ENCODE measurements at places on chromosomes 6 and 20.

- no peak for DNase-seq
Measured at GRCh38 chr6:157280947-157281346, 42.4 kb downstream of the TMEM242 start.

DNA sequence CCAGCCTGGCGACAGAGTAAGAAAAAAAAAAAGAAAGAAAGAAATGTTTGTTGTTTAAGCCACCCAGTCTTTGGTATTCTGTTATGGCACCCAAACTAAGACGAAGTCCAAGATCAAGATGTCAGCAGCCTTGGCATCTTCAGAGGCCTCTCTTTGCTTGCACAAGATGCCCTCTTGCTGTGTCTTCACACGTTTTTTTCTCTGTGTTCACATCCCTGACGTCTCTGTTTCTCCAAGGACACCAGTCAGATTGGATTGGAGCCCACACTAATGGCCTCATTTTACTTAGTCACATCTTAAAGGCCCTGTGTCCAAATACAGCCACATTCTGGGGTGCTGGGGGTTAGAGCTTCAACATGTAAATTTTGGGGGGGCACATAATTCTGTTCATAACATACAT is 380.9 kb downstream of the GJA1 start:
- DNase-seq = no peak

DNA sequence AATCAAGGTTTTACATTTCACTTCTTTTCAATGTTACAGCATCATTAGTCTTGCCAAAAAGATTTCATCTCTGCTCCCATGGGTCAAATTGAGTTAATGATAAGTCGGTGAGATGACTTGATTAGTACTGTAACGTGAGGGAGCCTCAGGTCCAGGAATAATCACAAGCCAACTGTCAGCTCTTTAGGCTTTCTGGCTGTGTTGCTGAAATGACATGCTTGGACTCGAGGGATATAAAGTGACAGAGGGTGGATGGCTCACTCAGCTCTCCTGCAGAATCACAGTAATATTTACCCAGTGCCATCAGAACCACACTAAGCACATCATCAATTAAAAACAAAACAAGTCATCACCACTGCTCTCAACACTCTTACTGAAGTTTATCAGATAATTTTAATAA is 196.2 kb upstream of the THEMIS start:
- no peak for DNase-seq

DNA sequence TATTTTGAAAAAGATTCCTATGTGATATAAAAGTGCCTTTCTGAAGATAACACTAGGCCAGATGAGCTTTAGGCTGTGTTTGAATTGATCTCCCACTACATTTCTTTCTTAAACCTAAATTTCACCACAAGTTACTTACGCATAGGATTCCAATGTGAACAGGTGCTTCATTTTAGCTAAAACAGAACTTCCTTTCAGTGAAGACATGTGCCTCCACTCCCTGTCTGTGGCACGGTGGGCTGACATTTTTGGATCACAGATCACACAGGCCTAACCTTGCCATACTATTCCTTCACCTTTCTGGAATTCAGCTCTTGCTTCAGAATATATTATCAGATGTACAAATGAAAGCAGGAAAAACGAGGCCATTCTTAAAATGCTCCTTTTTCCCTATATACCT is 231.8 kb downstream of the SAMD5 start:
- no peak for DNase-seq

DNA sequence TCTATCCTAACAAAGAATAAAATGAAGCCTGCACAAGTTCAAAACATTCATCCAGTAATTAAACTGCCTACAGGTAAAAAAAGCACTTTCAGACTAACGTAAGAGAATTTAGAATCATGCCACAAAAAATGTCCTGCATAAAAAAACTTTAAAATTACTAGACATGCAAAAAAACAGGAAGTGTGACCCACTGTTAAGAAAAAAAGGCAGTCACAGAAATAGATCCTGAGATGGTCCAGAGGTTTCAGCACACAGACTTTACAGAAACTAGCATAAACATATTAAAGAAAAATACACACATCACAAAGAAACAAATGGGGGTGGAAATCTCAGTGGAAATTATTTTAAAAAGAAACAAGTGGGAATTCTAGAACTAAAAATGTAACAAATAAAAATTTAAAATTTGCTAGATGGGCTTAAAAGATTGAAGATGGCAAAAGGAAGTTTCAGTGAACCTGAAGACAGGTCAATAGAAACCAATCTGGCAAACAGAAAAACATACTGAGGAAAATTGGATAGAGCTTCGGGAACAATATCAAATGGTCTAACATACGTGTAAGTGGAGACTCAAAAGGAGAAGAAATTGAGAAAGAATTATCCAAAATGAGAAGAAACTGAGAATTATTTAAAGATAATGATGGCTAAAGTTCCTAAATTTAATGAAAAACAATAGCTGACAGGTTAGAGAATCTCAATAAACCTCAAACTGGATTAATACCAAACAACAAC is 3.4 kb upstream of the ZNF133 start:
- DNase-seq = no peak

- no peak for DNase-seq
Measured at GRCh38 chr6:18262702-18263417, 1.5 kb downstream of the DEK start.

GRCh38 chr20:42074944-42075343 is 456.8 kb upstream of the CHD6 start:
- no peak for DNase-seq

GRCh38 chr20:34110025-34110744 is 1.9 kb downstream of the EIF2S2 start:
- no peak for DNase-seq

- DNase-seq = no peak
Measured at GRCh38 chr20:39009348-39009747, 47.2 kb downstream of the DHX35 start.

DNA sequence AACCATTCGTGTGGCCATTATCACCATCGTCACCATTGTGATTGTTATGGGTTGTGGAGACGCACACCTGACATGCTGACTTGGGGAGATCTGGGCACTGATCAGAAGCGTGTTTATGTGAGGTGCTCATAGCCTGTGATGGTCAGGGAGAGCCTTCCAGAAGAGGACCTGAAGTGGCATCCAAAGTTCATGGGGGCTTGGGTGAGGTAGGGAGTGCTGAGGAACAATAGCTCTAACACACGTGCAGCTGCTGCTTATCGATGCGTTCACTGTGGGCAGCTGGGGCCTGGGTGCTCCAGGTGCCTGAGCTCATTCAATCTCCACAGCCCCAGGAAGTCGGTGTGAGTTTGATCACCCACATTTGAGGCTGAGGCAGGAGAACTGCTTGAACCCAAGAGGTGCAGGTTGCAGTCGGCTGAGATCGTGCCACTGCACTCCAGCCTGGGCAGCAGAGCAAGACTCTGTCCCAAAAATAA is 227.3 kb downstream of the PREX1 start:
- no peak for DNase-seq

GRCh38 chr6:42727087-42727611 is 4.8 kb upstream of the PRPH2 start:
- no peak for DNase-seq

- no peak for DNase-seq
Measured at GRCh38 chr6:26140254-26140966, 53.2 kb downstream of the HFE start.

GRCh38 chr6:81763968-81764367 is 11.5 kb upstream of the TENT5A start:
- DNase-seq = no peak

DNA sequence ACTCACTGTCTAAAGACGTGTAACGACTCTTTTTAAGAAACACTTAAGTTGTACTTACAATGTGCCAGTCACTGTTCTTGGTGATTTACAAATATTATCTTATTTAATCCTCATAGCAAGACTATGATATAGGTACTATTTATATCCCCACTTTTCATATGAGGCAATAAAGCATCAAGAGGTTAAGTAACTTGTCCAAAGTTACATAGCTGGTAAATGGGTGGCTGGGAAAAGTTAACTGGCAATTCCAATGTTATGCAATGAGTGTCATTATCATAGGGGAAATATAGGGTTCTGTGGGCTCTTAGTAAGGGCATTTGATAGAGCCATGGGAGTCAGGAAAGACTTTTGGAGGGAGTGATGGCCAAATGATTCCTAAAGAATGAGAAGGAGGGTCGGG is 21.4 kb upstream of the RIPOR2 start:
- no peak for DNase-seq

- no peak for DNase-seq
Measured at GRCh38 chr6:83092756-83093399, 25.4 kb downstream of the DOP1A start.
